Iris pigment epithelial cell (primary cell): ENCODE measurements at places on chromosomes 1 and 21.

DNA sequence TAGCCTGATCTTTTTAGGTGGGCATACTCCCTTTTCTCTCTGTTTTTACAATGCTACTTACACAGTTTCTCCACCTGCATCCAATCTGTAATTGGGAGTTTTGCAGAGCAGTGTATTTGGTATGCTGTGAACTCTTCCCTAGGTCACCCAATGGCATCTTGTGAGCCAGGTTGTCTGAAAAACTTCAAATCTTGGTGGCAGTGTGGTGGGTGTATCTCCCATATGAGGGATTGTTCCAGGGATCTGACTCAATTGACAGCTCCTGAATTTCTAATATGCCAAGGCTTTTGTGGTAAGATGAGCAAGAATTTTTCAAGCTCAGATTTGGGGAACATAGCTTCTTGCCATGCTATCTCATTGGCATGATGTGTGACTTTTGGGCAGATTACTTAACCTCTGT lies 47.2 kb upstream of the MACF1 start:
- no peak for DNase-seq

GRCh38 chr1:223815865-223816264 lies 29.9 kb downstream of the TP53BP2 start:
- DNase-seq = peak; percentile 78

DNA sequence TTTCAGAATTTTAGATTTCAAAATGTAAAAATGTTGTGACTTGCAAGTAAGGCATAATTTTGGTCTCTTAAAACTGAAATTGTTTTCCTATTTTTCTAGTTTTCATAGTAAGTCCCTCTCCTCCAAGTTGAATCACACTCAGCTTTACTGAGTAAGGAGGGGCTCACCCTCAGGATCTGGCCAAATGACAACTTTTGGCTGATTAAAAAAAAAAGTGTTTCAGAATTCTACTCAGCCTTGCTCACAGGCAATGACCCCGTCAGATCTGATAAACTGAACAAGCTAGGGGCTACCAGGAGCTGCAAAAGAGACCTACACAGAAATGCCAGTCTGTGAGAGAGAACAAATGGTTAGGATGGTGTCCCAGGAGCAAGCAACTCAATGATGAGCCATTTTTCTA lies 159.8 kb downstream of the PBX1 start:
- DNase-seq = peak; percentile 60

DNA sequence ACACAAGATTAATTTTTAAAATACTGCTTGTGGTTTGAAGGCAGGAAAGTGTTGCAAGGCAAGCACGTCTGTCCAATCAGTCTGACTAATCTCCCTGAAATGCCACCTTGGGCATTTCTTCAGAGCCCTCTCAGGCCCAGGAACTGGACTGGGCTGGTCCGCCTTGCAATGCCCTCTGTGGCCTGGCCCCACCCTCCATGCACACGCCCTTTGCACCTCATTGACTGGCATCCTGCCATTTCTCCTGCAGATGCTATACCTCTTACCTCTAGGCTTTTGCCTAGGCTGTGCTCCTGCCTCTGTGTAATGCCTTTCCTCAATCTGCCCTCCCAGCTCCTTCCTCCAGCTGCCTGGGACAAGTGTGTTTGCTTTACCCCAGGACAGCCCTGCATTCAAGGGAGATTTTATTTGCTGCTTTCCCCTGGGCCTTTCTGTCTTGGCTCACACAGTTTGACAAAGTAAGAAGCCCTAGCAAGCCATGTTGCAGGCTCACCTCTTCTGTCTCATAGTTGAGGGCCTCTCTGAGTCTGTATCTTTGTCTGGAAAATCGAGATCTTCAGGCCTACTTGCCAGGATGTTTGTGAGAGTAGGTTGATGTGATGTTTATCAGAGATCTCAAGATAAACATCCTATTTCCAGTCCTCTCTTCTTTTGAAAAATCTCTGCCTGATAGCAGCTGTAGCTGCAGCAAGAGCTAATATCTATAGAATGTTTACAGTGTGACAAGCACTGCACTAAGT lies 149.2 kb upstream of the JUN start:
- peak; percentile 93 for DNase-seq

- peak; percentile 60 for DNase-seq
Measured at GRCh38 chr1:150895618-150896017, 8.7 kb downstream of the CTXND2 start.

DNA sequence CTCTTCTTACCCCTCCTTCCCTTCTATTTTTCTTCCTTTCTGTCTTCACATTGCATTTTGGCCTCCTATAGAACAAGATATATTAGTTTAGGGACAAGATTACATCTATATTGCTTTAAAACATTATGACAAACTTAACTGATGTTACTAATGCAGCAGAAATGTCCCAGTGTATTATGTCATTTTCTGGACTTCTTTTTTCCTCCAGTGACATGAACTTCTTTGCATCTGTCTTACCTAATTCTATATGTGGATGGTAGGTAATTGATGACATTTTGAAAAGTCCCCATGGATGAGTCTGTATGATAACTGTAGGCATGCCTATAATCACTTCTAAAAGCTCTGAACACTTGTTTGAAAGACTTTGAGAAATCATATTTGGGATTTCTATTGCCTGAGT lies 89.5 kb downstream of the FNBP1L start:
- DNase-seq = no peak

GRCh38 chr1:165905853-165906252 lies 78.4 kb downstream of the UCK2 start:
- DNase-seq = no peak

DNA sequence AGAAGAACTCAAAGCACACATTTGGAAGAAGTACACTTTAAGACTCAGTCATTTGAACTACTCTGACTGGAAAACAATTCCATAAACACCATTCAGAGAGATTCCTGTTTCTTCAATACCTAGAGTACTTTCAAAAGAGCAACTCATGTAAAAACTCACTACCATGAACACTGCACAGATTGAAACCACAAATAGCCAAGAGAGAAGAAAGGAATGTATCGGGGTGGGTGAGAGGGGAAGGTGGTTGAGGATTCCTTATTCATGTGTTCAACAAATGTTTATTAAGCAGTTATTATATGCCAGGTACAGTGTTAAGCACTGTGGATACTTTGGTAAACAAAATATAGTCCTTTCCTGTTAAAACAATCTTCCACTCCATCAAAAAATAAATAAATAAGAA lies 64.7 kb downstream of the NRIP1 start:
- DNase-seq = peak; percentile 87

- DNase-seq = peak; percentile 40
Measured at GRCh38 chr1:112396653-112397471, 848 bp downstream of the CTTNBP2NL start.

DNA sequence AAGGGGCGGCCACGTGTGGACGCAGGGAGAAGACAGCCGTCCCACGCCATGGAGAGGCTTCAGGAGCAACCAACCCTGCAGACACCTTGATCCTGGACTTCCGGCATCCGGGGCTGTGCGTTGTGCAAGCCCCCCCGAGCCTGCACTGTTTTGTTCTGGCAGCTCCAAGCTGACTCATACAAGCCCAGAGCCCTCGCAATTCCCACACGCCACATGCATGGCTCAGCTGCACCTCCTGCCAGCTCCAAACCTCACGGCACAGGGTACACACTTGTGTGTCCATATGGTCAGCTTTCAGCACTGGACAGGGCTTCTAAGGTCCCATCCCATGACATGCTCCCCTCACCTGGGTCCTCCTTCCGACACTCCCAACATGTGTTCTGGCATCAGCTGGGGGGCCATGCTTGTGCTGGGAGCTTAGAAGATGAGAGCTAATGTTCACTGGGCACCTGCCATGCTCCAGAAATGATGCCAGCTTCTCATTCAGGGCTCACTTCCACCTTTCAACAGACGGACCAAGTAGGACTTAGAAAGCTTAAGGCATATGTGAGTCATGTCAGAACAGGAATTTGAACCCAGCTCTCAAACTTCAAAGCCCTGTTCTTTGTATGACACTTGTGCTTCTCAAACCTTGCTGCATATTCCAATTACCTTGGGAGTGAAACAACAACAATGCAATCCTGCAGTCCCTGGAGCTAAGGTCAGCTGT lies 137.3 kb downstream of the PGBD5 start:
- peak; percentile 29 for DNase-seq
